ENCODE measurements at places on chromosomes 2 and 18.

DNA sequence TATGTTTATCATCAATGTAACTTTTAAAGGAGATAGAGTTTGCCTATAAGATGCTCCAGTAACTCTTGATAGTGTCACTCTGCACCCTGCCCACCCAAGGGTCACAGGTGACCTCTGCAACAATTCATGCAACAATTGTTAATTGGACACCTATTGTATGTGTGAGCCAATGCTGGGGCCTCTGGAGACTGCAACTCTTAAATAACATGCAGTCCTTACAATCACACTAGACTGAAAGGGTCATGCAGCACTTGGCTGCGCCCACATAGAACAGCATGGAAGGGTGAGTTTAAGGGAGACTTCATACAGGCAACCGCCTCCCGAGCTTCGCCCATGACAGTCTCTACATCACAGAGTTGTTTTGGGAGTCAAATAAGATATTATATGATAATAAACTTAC is 137.1 kb upstream of the TWIST2 start:
- no peak for DNase-seq

DNA sequence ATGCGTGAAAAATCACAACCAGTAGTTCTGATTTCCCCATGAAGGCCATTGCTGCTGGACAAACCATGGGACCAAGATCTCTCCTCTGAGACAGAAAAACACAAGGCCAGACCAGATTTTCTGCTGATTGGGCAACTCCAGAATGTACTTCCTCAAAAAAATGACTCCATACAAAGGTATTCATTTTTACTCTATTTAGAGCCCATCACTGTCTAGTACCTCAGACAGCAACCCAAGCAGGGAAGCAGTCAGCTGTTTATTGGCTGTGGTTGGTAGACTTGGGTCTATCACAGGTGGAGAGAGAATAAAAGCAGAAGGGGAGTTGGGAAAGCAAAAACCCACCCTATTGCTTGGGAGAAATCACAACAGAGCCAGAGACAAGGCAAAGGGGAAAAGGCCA is 219.9 kb downstream of the PIK3C3 start:
- no peak for DNase-seq

GRCh38 chr2:171227066-171227782 is 66.5 kb upstream of the TLK1 start:
- DNase-seq, result no peak

- no peak for DNase-seq
Measured at GRCh38 chr18:68713131-68713530, 1.8 kb downstream of the TMX3 start.

- no peak for DNase-seq
Measured at GRCh38 chr18:75544496-75544895, 117.0 kb upstream of the SMIM21 start.

GRCh38 chr2:50492477-50492851 is 539.5 kb downstream of the NRXN1 start:
- no peak for DNase-seq

DNA sequence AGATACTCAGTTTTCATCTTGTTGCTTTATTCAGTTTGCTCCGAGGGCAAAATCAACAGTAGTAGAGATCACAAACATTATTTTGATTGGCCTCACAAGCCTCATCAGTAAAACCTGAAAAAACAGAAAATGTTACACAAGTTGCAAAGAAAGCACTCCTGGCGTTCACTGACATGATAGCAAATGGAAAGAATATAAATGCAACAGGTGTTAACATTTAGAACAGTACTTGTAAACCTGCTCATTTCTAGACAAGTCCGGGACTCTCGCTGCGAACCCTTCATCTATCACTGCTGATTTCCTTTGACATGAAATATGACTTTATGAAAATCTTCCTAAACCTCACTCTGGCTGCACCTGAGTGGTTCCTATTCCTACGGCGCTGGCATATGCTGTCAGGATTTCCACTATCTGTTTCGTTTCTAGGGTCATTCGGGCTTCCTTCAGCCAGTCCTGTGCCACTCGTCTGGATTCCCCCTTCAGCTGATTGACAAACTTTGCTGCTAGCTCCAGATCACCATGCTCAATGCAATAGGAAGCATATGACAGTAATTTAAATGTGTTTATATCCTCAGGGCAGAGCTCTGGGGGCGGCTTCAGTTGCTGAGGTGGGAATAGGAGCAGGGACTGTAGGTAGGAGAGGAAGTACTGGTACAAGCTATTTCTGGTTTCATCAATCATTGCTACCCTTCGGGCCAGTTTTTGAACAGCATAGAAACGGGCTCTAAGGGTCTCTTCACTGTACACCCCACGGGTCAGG is 38.1 kb downstream of the PTCD3 start:
- DNase-seq, result no peak

DNA sequence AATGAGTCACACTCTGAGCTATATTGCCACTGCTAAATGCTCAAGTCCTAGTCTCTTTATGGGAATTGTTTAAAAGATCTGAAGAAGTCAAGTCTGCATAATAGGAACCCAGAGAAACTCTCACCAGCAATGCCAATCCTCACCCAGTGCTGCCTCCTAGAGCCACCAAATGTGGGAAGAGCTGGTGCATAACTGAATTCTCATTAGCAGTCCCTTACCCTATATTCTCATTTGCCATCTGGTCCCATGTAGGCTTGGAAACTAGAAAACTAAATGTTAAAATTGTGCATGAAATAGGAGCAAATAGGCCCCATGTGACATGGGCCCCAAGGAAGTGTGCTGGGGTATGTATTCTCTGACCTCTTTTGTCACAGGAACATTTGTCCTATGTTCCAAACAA is 224.4 kb upstream of the SMAD2 start:
- no peak for DNase-seq

GRCh38 chr18:49359732-49360444 is 100.6 kb downstream of the DYM start:
- no peak for DNase-seq
